Neural progenitor cell (in vitro differentiated cells): ENCODE measurements at places on chromosomes 16 and 17.

DNA sequence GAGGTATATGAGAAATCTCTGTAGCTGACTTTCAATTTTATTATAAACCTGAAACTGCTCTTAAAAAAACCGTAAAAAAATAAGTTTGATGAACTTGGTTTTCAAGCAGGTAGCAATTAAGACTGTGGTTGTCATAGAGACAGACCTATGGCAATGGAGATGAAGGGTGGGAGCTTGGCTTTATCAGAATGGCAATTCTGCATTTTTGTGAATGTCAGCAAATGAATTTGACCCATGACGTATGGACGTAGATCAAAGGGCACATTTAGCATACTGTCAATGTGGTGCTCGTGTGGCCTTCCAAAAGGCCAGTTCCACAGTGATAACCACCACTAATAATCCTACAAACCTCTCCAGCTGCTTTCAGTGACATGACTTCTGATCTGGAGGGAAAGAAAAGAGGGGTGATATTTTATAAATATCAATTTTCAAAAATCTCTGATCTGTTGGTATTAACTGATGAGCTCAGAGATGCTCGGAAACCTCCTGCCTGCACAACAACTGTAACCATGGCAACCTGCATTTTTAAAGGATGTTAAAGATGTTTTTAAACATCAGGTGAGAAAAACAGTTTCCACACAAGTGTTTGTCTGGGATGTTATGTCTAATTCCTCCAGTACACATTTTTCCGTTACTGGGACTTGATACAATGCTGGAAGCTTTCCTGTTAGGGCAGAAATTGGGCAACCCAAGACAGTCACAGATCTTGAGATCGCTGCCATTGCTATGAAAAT is 533.7 kb downstream of the CDH13 start:
- no peak for DNase-seq

DNA sequence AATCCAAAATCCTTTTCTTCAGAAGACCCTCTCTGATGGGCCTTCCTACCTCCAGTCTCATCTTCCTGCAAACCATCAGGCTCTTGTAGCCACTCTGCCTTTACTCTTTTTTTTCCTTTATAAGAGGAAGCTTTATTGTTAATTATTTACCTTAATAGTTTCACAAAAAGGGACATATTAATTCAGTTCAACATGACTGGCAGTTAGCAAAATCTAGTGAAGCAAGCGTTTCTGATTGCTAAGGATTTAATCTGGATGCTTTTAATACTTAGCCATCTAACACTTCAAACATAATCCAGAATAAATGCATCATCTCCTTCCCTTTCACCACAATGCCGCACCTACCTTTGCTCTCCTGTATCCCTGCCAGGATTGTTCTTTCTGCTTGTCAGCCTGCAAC is 62.0 kb downstream of the SPACA3 start:
- no peak for DNase-seq

- no peak for DNase-seq
These were observed 367.4 kb downstream of the UTP18 start for GRCh38 chr17:51627779-51628178.

DNA sequence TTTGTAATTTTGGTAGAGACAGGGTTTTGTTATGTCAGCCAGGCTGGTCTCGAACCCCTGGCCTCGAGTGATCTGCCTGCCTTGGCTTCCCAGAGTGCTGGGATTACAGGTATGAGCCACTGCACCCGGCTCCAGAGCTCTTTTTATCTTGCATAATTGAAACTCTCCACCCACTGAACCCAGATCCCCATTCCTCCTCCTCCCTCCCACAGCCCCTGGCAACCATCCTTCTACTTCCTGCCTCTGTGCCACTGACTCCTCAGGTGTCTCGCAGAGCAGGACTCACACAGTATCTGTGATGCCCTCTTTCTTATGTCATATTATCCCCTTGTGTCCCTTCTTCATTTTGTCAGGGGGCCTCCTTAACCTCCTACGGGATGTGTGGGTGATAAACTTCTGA is 340.7 kb downstream of the SLC39A11 start:
- DNase-seq, result no peak

GRCh38 chr16:30040221-30040620 is 9.2 kb upstream of the TLCD3B start:
- DNase-seq, result no peak

- no peak for DNase-seq
These were observed 512.4 kb downstream of the HS3ST4 start for GRCh38 chr16:26204138-26204537.

- DNase-seq, result no peak
These were observed 6.2 kb downstream of the CYBC1 start for GRCh38 chr17:82444284-82444893.

DNA sequence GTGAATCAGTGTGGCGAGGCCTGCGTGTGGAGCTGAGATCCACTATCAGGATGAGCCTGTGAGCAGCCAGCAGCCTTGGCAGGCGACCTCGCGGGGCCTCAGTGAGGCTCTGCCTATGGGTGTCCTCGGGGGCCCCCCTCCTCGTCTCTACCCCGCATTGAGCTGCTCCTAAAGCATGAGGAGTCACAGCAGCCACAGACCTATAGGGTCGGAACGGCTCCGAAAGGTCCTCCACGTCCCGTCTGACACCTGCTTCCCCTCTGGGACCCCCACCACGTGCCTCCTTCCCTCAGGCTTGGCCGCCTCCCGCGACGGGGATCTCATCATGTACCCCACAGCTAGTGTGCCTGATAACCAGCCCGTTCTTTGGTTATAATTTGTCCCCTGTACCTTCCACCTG is 28.8 kb downstream of the GRIN2C start:
- DNase-seq, result no peak

DNA sequence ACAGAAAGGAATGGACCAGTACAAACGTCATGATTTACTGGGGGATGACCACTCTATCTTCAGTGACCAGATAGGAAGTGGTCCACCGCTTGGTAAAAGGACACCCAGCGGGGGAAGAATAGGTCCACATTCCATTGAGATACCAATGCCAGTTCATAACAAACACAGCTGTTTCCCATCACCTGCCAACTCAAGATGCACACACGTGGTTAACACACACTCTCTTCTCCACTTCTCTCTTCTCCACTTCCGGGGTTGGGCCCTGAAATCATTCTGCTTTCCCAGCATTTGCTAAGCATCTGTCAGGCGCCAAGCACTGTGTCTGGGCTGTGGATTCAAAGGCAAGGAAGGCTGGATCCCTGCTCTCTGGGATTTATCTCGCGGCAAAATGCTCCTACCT is 175.5 kb downstream of the SLC39A11 start:
- no peak for DNase-seq

DNA sequence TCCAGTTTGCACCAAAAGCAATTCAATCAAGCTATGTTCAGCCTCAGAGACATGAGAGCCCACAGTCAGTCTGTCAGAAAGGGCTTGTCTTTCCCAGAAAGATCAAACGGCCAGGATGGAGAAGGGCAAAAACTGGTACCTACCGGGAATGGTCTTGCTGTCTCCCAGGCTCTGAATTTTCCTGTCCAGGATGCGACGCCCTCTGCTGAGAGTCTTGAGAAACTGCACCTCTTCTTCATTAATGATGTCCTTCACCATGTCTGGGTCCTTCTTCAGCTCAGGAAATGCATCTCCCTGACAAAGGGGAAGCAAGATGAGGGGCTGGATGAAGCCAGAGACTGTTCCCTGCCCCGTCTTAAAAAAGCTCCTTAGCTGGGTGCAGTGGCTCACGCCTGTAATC is 15.8 kb upstream of the EXOSC6 start:
- peak; percentile 70 for DNase-seq

DNA sequence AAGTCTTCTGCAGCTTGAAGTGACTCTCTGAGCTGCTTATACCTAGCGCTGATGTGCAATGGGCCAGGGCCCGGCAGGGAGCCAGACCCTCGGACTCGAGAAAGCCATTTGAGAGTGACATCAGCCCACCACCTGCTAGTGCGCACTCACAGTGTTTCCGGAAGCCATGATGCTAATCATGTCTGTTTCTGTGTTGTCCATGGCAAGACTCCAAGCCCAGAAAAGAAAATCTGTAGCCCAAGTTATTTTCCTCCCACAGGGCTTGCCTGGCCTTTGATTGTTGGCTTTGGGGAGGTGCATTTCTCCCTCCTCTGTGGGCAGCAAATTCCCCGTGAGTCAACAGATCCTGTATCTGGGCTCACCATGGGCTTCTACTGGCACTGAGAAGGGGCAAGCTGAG is 1.8 kb upstream of the CDRT4 start:
- DNase-seq, result no peak

- DNase-seq, result no peak
These were observed 32.3 kb downstream of the CLEC16A start for GRCh38 chr16:10976634-10977033.

DNA sequence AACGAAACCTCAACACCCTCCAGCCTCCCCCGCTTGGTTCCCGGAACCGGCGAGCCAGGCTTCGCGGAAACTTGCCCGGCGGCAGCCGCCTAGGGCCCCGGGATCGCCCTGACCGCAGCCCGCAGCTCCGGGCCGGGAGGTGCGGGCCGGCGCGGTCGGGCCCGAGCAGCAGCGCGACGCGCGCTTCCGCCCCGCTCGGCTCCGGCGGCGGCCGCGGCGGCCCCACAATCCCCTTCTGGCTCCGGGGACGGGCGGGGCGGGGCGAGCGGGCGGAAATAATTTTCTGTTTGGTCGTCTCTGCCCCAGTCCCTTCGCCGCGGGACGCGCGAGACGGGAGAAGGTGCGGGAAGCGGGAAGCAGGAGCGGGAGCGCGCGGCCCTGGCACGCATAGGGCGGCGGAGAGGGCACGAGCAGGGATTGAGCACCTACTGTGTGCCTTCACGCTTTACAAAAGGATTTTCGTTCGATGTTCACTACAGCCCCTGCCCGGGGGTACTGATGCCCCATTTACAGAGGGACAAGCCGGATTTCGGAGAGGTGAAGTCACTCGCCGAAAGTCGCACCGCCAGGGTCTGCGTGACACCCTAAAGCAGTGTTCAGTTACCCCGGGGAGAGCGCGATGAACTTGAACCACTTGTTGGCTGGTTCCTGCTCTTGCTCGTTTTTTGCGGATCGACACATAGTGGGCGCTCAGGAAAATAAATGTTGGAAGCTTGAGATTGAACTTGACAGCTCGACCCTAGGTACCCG is 2.7 kb upstream of the MLLT6 start:
- peak; percentile 90 for DNase-seq

GRCh38 chr17:7636163-7636562 is 6.2 kb downstream of the SHBG start:
- no peak for DNase-seq

DNA sequence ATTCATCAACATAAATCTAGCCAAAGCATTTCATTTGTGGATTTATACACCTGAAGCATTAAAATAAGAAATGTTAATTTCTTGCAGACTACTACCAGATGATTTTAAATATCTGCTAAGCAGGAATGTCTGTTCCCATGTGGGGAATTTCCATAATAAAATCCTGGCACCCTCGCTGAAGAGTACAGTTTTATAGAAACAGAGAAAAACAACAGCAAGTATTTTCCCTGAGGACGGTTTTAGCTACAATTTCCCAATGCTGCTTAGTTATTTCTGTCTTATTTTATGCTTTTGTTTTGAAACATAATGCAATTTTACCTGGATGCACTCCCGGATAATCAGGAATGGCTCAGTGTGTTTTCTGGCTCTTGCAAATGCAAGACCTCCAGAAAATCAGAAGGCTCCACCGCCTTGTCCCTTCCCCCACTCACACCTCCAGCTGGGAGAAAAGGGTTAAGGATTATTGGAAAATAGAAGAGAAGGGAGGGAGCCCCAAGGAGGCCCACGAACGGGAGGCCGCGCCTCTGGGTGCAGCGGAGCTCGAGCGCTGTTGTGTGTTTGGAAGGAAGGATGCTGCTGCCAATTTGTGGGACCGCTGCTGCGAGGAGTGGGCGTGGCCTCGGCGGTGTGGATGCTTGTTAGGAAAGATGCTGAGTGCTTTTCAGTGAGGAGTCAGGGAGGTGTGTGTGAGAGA is at the start of gene CNTNAP4:
TSS of gene CNTNAP4 (plus strand) at position 657 of the 694 bp plus-strand sequence. CDS start 262 bp downstream, outside the sequence.
- peak; percentile 69 for DNase-seq

GRCh38 chr17:78735832-78736525 is 46.1 kb downstream of the CYTH1 start:
- DNase-seq, result no peak

- DNase-seq, result no peak
These were observed 43.6 kb downstream of the C16orf95 start for GRCh38 chr16:87273471-87274030.

GRCh38 chr16:81657781-81658180 is 121.3 kb upstream of the PLCG2 start:
- no peak for DNase-seq

DNA sequence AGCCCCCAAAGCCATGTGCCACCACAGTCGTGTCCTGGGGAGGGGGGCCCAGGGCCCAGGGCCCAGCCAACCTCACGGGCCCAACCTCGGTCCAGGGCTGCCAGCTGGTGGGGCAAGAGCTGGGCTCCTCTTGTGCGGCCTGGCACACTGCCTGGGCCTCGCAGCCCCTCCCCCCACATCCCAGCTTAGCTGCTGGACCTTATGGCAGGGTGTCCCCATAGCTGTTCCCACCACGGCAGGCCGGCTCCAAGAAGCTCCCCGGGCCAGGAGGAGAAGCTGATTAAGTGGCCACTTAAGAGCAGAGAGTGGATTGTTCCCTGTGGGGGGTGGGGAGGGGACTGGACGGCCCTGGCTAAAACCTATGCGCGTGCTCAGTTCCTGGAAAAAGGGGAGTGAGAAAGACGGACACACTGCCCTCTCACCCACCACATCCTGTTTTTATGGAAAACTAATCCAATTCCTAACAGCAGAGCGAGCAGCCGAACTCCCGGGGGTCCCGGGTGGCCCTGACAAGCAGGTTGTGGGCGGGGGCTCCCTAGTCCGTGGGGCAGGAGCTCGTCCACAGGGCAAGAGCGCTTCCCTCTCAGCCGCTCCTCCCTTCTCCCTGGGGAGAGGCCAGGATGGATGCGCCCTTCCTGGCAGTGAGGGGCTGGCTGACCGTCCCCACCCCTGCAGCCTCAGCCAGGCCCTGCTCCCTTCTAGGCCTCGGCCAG is 16.8 kb downstream of the PIEZO1 start:
- DNase-seq, result peak; percentile 65

- DNase-seq, result no peak
These were observed 2.7 kb downstream of the WDR45B start for GRCh38 chr17:82645516-82645915.

DNA sequence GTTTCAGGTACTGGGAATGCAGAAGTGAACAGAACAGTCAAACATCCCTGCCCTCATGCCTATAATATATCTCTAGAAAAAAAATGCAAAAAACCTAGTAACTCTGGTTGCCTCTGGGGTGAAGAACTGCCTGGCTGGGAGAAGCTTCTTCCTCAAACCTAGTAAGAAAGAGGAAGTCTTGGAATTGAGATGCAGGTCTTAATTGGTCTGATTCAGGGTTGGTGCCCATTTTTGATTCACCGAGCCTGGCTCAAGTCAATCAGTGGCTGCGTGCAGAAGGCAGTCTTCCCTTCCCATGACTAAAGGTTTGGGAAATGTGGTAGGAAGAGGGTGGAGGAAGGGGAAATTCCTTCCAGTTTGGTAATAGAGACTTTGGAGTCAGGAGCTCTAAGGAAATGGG is 22.4 kb downstream of the CDRT15 start:
- no peak for DNase-seq
